ENCODE measurements at places on chromosomes 2 and 18.

DNA sequence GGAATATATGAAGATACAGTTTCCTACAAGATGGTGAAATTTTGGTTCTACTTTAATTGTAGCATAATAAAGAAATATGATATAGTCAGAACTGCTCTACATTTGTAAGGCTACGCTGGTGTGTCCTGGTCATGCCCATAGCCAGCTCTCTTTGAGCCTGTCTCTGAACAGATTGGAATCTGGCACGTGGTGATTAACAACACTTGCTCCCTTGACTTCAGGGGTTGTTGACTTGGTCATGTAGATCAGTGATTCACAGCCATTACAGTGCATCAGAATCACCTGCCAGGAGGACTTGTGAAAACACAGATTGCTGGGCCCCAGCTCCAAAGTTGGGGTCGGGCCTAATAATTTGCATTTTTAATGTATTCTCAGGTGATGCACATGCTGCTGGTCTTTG lies 80.4 kb downstream of the PTPRM start:
- no peak for DNase-seq

GRCh38 chr2:235940330-235940729 lies 227.9 kb downstream of the GBX2 start:
- no peak for DNase-seq

DNA sequence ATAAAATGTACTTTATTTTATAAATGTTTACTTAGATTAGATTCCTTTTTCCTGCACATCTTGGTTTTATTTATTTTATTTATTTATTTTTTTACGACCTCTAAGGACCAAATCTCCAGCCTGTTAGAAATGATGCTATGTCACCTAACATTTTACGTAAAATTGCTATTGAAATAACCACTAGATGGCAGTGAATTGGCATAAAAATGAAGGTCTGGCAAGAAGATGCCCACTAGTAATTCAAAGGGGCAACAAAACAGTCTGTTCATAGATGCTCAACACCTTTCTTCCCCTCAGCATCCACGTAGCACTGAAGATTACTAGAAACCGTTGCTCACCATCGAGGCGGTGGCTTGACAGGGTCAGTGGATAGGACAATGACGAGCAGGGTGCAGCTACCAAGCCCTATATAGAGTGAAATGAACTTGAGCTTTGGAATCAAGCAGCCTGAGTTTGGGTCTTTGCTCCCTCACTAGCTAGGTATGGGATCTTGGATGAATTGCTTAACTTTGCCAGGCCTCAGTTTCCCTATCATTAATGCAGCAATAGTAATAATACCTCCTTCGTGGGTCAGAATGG lies 128.7 kb upstream of the L3MBTL4 start:
- no peak for DNase-seq

- DNase-seq = peak; percentile 48
Measured at GRCh38 chr2:64646007-64646880, 7.5 kb downstream of the SERTAD2 start.

DNA sequence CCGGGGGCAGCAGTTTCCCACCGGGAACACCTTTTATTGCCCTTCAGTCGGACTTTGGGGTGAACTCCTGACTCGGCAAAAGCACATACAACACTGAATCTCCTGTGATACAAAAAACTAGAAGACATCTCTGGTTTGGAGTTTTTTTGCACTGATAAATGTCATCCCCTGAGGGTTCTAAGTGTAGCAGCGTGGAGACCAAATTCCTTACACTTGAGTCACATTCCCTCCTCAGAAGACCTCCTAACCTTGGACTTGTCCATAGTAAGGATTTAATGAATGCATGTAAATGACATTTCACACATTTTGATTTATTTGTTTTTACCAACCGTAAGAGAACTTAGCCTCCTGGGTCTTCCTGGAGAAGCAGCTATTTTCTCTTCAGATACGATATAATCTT lies 54.0 kb upstream of the GPR45 start:
- no peak for DNase-seq

DNA sequence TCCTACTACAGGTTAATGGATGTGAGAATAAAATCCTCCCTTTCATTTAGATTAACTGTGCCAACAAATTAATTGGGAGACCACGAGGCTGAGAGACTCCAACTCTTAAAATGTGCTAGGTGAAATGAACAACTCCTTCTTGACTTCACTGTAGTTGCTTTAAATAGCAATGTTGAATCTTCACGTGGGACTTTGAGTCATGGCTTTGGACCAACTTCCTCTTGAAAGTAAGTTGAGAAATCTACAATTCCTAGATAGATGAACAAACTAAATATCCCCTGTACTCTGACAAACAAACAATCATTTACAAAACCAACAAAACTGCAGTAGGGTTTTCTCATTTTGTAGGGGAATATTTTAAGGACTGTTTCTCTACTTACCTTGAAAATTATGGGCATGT lies 291.9 kb upstream of the SPRED2 start:
- DNase-seq = no peak

- DNase-seq = no peak
Measured at GRCh38 chr18:7924616-7925015, 357.5 kb downstream of the PTPRM start.

All from activated CD8-positive, alpha-beta memory T cell treated with anti-CD3 and anti-CD28 coated beads for 48 hours (primary cell).